ENCODE measurements at places on chromosomes 12 and 14. TPM values are rescaled to one million over a fixed set of nuclear protein-coding genes. Genes with fewer than 3 reads are reported as not detected.

The RNASE3 gene
- 3.3 TPM for polyA plus RNA-seq

The IFNG gene
- not detected for polyA plus RNA-seq

The PIANP gene
- polyA plus RNA-seq = not detected

GRCh38 chr12:53560351-53560750 lies 53.1 kb upstream of the NPFF start:
- DNase-seq = no peak

- DNase-seq = no peak
Measured at GRCh38 chr12:70443062-70443673, 77.1 kb downstream of the KCNMB4 start.

Measured in CD14-positive monocyte (primary cell).